Umbilical cord (tissue), 2 donors: ENCODE measurements at places on chromosomes 13 and 19.

DNA sequence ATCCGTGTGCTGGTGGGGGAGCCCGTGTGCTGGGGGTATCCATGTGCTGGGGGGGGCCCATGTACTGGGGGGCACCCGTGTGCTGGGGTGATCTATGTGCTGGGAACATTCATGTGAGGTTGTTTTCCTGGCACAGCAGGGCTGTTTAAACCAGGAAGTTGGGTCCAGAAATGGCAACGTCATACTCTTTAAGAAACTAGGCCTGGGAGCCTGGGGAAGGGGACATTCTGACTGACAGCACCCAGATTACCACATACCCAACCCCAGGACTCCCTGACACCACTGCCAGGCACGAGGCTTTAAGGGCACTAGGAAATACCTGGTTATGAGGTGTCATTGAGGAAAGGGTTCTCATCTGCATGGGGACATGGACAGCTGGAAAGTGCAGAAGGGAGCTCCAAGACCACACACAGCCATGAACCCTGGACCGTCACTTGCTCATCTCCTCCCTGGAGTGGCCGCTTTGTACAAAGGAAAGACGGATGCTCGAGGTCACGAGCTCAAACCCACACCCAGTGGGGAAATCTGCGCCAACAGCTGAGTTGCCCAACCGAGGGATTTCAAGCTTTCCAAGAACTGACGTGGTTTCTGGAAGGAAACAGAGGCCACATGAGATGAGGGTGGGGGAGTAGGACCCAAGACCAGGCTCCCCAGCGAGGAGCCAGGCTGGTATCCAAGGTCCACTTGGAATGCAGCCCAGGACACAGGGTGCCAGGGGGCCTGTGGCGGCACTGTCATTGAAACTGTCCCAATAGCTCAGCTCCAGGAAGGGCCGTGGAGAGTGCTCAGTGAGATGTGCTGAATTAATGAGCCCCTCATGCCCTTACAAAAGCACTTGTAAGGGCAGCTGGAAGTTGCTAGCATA is 40.9 kb downstream of the RAB20 start:
- peak; percentile 81 for DNase-seq

DNA sequence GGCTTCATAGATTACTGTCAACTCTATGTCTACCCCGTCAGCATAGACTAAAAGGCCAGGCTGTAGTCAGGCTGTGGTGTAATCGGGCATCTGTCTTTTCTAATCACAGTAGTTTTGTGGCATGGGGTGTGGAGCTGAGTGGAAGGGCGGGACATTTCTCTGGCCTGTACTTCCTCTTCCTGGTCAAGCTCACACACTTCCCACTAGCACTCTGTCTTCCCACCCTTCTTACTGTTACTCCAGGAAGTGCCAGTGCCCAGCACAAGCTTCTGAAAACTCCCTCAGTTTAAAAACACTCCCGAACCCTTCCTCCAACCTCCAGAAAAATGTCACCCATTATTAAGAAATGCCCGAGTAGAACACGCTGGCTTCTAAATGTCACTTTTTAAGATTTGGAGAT is 229.8 kb downstream of the KLF5 start:
- DNase-seq, result no peak

DNA sequence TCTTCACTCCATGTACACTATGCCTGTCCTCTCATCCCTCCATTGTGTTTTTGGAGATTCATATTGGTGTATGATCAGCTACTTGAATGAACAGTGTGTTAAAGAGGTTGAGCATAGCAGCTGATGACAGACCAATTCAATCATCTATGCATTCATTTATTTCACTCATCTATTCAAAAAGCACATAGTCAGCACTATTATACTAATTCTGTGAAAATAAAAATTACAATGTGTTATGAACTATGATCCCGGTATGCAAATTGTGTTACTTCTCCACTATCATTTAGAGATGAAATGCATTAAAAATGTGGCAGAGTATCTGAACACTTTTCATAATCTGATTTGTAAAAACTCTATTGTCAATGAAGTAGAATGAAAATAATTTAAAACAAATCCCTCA is 5.9 kb downstream of the TRPC4 start:
- DNase-seq, result no peak

GRCh38 chr19:11405846-11406643 is 13.1 kb downstream of the RGL3 start:
- no peak for DNase-seq

DNA sequence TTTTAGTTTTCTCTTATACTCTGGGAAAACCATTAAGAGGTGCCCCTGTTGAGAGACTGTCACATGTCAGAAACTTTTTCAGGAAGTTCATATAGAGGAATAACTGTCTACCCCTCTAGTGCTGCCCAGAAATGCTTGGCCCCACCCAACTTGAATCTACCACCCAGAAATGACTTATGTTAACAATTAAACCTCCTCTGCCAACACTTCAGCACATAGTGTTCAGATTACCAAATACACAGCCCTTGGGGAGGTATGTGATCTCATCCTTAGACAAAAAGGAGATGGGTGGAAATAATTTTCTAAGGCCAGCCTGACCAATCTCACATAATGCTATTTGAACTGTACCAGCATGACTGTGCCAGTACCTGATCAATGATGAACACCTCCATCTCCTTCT is 35.6 kb downstream of the CCDC169 start:
- no peak for DNase-seq

DNA sequence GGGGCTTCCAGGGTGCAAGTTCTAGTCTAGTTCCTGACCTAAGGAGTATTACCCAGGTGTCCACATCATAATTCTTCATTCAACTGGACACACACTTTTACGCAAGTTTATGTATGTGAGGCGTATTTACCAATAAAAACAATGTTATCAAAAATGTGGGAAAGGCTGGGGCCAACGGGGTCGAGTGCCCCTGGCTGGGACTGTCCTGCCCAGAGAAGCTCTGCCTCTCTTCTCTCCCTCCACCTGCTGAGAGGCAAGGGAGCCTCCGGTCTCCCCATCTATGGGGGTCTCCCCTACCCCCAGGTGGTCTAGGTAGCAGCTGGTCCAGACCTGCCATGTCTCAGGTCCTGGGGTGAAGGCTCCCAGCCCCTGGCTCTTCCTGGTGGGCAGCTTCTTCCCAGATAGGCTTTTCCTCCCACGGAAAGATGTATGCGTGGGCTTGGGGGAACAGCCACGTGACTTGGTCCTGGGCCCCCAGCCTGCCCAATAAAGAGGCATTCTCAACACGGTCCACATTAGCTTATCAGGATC is 132.4 kb downstream of the USP12 start:
- no peak for DNase-seq

DNA sequence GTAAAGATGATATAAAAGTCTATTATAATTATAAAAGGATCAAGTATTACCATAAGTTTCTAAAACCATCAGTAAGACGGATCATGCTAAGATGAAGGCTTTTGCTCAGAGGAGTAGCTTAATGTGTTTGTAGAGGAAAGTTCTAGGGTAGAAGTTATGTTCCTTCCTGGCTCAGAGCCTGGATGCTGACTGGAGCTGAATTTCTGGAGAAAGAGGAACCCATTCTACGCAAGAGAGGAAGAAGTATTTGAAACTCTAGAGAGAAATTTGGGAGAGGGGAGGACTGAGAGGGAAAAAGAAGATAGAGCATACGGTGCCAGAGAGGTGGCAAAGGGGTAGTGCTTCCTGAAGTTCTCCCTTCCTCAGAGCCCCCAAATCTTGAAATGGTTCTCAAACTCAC is 51.4 kb upstream of the SGCG start:
- no peak for DNase-seq

GRCh38 chr19:33472691-33473652 is 48.6 kb downstream of the PEPD start:
- no peak for DNase-seq

GRCh38 chr19:47026156-47026555 is 6.5 kb downstream of the NPAS1 start:
- no peak for DNase-seq

- no peak for DNase-seq
These were observed 40.5 kb downstream of the DZIP1 start for GRCh38 chr13:95603887-95604555.

DNA sequence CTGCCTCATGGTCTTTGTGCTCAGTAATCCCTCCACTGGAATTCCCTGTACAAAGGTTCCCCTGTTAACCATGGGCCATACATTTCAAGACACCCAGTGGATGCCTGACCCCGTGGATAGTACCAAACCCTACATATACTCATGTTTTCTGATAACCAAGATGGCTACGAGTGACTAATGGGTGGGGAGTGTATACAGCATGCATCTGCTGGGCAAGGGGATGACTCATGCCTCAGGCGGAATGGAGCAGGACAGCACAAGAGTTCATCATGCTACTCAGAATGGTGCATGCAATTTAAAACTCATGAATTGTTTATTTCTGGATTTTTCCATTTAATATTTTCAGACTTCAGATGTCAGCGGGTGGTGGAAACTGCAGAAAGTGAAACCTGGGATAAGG is 13.3 kb upstream of the FGF9 start:
- no peak for DNase-seq
